ENCODE measurements at places on chromosomes 11 and 22. TPM values are rescaled to one million over a fixed set of nuclear protein-coding genes. Genes with fewer than 3 reads are reported as not detected.

GRCh38 chr11:12200991-12201985 lies 90.9 kb downstream of the MICAL2 start:
- no peak for DNase-seq

DNA sequence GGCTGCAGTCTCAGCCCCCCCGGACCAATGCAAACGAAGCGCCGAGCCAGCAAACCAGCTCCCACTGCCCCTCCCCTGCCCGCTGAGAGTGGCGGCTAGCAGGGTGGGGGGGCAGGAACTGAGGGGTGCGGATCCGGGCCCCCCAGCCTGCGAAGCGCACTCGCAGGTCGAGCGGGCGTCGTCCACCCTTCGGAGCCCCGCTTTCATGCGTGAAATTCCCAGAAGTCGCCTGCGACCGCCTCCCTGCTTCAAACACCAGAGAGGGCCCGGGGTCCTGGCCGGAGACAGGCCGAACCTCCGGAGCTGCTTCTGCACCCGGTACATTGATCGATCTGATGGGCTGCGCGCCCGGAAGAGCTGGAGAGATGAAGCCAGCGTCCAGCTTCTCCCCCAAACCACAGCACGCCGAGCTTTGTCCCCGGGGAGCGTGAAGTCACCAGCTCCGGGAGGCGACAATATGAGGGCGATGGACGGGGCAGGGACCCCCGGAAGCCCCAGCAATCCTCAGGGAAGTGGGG lies 646 bp upstream of the PATZ1 start:
- peak; percentile 49 for DNase-seq

DNA sequence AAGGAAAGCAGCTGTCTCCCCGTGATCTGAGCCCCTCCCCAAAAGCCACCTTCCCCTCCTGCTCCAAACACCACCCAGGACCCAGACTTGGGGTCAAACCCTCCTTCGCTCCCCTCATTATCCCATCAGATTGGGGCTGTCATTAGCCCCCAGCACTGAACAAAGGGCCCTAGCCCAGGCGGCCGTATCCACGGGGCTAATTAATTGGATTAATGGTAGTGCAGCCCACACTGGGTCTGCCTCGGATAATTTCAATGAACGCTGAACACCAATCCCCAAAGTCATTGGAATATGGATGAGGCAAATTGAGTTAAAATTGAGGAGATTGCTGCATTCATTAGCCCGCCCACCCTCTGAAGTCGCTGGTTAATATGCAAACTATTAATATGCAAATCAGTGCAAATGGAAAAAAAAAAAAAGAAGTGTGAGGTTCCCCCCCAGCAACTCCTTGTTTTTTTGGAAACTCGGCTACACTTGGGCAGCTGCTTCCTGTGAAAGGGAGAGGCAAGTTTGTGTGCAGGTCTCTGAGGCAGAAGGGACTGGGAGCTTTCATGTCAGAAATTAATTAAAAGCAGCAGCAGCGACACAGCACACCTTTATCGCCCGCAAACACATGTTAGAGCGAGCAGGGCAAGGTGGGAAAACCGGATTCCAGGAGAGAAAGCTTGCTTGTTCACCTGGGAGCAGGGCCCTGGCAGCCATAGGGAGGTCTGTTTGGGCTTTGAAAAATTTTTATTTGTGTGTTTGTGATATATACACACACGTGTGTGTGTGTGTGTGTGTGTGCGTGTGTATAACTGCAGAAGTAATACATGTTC lies 517.8 kb downstream of the MIAT start:
- no peak for DNase-seq

- DNase-seq = peak; percentile 37
Observed at GRCh38 chr22:40345271-40345670, 1.0 kb upstream of the ADSL start.

- no peak for DNase-seq
Observed at GRCh38 chr11:32905028-32905667, 12.5 kb downstream of the QSER1 start.

DNA sequence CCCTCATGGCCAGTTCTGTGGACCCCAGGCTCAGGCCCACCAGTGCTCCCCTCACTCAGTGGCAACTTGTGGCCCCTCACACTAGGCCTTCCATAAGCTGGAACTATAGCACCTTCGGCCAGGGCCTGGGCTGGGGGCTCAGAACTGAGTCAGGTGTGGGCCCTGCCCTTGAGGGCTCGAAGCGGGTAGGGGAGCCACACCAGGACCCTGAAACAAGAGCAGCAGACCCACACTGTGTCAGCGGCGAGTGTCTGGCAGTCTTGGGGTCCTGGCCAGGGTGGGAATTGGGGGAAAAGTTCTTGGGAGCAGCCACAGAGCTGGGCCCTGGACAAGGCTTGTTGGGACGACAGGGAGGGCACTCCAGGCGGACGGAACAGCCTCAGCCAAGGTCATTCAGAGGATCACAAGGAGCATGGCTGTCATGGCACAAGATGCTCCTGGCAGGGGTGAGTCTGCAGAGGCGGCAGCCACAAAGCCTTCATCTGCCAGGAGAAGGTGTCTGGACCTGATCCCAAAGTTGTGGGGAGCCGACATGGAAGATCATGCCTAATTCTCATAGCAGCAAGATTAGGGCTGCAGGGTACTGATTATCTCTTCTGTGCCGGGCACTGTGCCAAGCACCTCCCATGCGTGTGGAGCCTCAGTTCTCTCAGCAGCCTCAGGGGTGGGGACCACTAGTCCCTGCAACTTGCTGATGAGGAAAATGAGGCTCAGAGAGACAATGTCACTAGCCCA lies 50.7 kb downstream of the SHISAL1 start:
- no peak for DNase-seq

DNA sequence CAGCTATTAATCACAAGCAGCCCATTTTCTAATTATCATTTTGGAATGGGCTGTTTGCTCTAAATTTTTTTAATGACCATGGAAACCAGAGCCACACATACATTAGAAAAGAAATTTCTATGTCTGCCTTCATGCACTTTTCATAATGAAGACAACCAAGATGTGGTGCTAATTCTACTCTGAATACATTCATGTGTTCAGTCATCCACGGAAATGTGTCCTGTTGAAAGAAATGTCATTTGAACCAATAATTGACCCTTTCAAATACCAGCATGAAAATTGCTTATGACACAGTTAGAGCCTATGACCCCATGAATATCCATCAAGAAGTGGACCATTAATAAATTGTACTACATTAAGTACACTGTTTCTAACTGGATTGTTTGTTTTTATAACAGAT lies 99.7 kb upstream of the KCNA4 start:
- no peak for DNase-seq

DNA sequence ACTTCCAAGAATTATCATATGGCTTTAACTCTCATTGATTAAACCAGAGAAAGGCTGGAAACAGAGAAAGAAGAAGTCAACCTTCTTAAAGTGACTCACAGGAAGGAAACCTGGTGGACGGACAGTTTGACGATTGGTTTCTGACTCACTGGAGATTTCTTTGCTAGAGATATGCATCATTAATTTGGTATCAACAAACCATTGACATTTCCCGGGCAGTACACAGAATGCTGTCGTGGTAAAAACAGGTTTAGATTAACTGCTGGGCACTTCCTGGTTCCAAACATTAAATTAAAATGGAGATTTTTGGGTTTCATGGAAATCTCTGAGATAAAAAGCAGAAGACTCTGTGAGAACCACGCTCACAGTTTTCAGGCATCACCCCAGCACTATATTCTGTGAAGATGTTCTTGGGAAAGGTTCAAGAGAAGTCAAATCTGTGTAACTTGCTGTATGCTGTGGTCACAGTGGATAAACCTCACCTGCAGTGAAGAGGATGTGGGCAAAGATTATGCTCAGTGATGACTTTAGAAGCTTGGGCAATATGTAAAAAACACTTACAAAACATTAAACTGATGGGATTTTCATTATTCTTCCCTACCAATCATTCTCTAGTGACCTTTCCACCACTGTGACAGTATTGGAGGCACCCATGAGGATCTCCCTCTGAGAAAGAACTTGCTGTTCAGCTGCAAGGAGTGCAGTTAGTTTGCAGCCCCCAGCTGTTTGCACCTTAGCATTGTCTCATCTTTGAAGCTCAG lies 61.1 kb upstream of the CD44 start:
- peak; percentile 54 for DNase-seq

DNA sequence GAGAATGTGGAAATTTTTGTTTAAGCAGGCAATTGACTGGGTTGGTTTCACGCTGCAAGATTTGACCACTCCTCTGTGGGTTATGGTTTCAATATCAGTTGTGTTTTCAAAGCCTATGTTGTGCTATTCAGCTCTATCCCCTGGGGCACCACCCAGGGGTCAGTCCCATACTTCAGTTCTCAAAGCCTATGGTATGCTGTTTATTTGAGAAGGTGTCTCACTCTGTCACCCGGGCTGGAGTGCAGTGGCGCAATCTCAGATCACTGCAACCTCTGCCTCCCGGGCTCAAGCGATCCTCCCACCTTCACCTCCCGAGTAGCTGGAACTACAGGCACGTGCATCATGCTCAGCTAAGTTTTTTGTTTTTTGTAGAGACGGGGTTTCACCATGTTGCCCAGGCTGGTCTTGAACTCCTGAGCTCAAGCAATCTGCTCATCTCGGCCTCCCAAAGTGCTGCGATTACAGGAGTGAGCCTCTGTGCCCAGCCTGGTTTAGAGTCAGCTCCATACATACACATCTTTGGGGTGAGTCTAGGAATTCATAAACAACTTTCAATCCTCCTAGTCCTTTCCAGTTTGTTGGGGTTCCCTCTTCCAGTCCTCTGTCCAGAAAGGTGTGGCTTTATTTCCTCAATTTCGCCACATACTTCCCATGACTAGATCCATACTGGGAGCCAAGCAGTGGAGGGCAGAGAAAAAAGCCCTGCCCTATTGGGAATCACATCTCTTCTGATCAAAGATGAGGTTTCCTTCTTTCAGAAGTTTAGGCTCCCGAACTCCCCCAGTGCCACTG lies 35.0 kb upstream of the MAPK1 start:
- no peak for DNase-seq

- DNase-seq = no peak
Observed at GRCh38 chr11:105763594-105763993, 153.7 kb downstream of the GRIA4 start.

DNA sequence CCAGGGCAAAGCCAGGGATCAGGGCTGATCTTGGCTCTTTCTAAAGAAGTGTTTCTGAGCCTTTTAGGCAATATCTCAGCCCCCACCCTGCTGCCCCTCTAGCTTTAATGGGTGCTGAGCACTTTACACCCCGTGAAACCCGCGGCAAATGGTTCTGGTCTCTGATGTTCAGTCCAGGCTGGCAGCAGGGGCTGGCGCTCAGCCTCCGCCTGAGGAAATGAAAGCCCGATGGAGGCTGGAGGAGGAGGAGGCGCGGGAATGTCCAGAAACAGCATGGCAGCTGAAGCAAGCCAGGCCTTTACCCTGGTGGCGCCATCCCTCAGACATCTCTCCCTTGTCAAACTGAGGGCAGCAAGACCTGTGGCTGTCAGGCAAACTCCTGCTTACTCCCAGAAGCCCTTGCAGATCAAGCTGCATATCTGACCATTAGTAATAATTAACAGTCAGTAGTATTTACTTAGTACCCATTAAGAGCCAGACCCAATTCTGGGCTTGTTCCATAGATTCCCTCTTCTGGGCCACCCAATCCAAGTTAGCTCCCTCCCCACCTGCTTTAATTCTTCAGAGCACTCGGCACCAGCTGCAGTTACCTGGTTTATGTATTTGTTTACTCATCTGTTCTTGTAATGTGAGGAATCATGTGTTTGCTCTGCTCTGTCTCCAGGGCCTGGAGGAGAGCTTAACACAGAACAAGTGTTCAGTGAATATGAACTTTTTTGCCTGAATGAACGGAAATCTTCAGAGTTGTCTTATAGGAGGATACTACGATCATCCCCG lies 15.0 kb upstream of the ALX4 start:
- DNase-seq = no peak

- DNase-seq = peak; percentile 34
Observed at GRCh38 chr22:21816787-21817496, 50.5 kb downstream of the MAPK1 start.

DNA sequence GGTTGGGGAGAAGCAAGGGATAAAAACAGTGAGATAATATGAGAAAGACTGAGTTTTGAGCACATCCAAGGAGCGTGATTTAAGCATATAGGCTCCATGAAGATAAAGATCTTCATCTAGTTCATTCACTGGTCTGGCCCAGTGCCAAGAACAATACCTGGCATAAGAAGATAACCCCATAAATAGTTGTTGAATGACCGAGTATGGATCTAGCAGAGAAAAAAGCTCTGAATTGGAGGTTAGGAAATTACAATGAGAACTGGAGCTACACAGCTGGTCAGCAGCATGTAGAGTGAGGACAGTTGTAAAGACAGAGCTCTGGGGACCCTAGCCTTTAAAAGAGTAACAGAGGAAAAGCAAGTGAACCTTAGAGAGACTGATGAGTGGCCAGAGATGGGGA lies 33.0 kb upstream of the PAK1 start:
- DNase-seq = no peak

GRCh38 chr11:85748455-85748891 lies 62.5 kb downstream of the SYTL2 start:
- no peak for DNase-seq

DNA sequence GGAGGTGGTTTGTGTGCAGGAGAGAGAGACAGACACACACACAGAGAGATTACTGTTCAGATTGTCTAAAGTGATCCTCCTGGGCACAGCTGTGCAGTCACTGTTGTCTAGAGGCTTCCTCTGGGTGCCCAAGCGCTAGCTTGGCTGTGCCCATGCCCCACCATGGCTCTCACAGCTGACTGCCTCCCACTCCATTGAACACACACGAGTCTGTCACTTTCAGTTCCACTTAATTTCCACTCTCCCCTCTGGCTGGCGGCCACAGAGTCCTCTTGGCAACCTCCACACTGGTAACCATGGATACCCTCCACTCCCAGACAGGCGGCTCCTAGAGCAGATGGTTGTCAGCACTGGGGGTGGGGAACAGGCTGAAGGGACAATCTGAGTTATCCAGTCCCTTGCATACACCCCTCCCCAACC lies 29.1 kb downstream of the MAP6 start:
- no peak for DNase-seq

- peak; percentile 22 for DNase-seq
Observed at GRCh38 chr22:29524442-29525191, 28.9 kb downstream of the THOC5 start.

- no peak for DNase-seq
Observed at GRCh38 chr11:46977038-46977813, 40.7 kb downstream of the CSTPP1 start.

GRCh38 chr11:78261367-78261766 lies 72.6 kb downstream of the USP35 start:
- DNase-seq = no peak

- DNase-seq = no peak
Observed at GRCh38 chr11:2949920-2950319, 20.7 kb upstream of the PHLDA2 start.

GAL3ST1 gene
- total RNA-seq = 1.7 TPM

MRGPRG gene
- not detected for total RNA-seq

NLRP14 gene
- 0.12 TPM for total RNA-seq

MOV10L1 gene
- total RNA-seq = 0.36 TPM

OR51E2 gene
- total RNA-seq = not detected

NCAM1 gene
- 0.60 TPM for total RNA-seq

SLN gene
- total RNA-seq = not detected

CFAP300 gene
- total RNA-seq = not detected

RTN4RL2 gene
- total RNA-seq = 0.97 TPM

ACCS gene
- 14.8 TPM for total RNA-seq
